ENCODE measurements at places on chromosomes 3 and 15.
A peak's percentile ranks its signal among the peaks of the same experiment; 100 is the strongest.

GRCh38 chr3:161403251-161403650, 31.9 kb upstream of the SPTSSB start:
- DNase-seq: no peak

DNA sequence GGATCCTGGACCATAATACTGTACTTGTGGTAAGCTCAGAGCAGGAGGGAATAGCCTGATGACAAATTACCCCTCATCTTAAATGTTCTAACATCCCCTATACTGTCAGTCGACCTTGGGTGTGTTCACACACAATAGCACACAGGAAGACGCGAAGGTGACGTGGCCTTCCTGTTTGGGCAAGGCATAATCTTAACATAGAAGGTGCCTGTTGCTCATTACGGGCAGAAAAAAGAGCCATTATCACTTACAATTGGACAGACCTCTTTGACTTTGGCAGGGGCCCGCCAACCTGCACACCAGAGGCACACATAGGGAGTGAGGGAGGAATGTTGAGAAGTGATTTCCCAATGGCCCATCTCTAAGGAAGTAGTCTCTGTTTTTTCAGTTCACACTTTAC, 144.2 kb downstream of the ANO10 start:
- DNase-seq: no peak

DNA sequence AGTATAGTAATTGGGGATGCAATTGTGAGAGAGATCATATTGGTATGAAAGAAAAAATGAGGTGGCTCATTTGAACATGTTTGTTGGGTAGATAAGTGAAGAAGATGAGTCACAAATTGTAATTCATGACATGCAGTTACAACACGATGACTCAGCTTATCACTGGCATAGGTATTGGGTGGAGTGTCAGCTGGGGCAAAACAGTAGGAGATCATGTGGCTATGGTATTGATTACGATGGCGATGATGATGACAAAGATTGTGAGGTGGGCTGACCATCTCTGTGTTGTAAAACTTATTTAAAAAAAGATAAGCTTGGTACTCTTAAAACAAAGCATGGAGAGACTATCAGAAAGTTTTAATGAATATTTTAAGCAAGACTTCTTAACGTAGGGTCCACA, 11.6 kb upstream of the DPH6 start:
- peak; percentile 95 for DNase-seq

GRCh38 chr15:94164202-94164807, 67.1 kb upstream of the MCTP2 start:
- peak; percentile 74 for DNase-seq

GRCh38 chr3:20245781-20246180, 59.8 kb upstream of the SGO1 start:
- DNase-seq: no peak

- DNase-seq: no peak
Observed at GRCh38 chr15:79560384-79560783, 128.2 kb downstream of the MINAR1 start.

DNA sequence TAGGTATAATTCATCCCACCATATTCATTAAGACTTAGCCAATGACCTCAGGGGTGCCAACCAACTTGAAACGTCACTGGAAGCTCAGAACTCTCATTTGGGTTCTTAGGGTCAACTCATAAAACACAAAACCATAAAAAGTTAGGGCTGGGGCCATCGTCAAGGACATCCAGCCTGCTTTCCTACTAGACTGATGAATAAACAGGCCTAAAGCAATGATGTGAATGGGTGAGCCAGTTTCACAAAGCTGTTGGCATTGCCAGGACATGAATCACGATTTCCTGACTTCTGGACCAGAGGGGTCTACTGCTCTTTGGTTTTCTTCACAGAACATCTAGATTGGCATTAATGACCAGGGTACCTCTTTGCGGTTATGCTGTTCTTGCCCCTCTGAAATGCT, 64.7 kb downstream of the EOMES start:
- DNase-seq: no peak

DNA sequence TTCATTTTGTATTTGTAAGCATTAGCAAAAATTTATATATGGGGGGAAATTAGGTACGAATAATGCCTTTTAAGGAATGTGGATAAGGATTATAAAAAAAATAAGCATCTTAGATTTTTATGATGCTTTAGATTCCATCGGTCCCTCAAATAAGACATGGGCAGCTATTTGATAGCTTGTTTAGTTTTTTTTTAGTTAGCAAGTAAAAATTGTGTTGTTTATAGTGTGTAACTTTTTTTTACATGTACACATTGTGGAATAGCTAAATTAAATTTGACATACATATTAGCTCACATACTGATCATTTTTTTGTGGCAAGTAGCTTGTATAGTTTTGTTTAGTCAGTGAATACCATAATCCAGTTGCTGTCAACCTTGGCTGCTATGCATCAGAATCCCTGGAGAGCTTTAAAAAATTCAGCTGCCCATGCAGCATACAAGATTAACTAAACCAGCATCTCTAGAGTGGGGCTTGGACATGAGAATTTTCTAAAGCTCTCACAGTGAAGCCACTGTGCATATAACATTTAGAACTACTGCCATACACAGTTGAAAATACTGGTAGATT, 53.9 kb downstream of the TMOD3 start:
- no peak for DNase-seq

DNA sequence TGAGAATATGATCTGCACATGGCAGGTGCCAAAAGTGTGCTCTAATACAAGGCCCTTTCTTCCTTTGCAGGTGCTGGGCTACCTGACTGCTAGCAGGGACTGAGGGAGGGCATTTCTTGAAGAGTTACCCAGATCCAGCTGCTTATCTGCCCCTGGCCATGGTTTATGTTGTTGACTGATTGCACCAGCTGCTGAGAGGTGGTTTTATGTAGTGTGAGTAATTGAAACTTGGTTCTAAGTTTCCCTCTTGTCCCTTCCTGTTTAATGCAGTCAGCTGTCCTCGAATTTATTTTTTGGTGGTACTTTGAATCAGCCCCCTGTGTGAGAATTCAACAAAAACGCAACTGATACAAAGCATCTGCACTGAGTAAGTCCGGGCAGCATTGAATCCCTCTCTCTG, 288.3 kb upstream of the C2CD4B start:
- DNase-seq: peak; percentile 90

- DNase-seq: no peak
Observed at GRCh38 chr3:113038328-113038727, 47.5 kb downstream of the GTPBP8 start.

DNA sequence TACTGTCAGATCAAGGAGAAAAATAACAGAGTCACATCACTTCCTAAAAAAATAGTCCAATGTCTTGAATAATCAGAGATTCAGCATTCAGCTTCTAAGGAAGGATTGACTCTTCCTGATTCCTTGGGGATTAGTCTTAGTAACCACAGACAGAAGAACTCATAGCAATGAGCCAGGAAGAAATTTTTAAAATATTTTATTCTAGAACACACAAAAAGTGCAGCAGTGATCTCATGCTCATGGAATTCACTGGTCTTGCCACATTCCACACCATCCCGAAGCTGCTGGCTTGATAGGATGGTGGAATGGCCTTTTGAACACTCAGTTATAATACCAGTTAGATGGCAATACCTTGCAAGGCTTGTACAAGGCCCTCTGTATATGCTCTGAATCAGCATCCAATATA, 43.0 kb upstream of the ABI3BP start:
- no peak for DNase-seq

DNA sequence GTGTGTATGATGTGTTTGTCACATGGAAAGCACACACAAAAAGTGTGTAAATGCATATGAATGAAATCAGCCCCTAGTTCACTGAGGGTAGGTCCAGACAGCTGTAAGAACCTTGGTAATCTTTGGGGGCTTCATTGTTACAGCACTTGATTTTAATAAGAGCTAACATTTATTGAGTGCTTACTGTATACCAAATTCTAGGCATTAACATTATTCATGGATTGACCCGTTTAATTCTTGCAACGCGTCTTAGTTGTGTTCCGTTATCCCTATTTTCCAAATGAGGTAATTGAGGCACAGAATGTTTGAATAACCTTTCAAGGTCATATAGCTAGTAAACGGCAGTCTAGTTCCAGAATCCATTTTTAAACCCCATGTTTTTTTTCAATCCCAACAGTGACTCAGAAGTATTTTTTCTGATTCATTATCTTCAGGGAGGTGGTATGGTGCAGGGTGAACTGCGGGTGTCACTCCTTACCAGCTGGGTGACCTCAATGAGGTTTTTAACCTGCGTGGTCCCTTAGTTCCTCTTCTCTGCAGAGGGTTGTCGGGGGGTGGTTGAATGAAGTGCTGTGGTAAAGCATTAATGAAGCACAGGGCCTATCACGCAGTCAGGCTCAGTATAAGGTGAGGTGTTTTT, 14.2 kb downstream of the RAB8B start:
- DNase-seq: peak; percentile 62

GRCh38 chr3:16448639-16449070, 64.8 kb downstream of the RFTN1 start:
- DNase-seq: no peak

DNA sequence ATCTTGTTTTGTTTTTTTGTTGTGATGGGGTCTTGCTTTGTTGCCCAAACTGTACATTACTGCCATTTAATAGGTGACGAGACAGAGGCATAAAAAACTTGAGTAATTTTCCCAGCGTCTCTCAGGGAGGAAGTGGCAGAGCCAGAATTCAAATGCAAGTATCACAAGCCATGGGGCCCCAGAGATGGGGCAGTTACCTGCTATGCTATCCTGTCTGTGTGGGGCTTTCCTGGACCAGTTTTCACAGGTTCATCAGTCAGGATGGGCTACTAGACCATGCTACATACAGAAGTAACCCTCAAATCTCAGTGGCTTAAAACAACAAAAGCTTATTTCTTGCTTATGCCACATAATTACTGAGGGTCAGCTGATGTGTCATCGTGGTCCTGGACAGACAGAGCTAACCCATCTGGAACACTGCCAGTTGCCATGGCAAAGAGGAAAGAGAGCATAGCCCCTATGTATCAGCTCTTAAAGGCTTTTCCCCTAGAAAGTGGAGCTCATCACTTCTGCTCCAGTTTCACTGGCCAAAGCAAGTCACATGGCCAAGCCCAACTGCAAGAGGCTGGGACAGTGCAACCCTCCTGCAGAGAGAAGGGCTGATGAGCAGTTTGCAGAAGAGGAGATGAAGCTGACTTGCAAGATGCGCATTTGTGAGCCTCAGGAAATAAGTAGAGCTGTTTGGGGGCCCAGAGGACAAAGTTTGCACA, 31.7 kb upstream of the SYNM start:
- no peak for DNase-seq

DNA sequence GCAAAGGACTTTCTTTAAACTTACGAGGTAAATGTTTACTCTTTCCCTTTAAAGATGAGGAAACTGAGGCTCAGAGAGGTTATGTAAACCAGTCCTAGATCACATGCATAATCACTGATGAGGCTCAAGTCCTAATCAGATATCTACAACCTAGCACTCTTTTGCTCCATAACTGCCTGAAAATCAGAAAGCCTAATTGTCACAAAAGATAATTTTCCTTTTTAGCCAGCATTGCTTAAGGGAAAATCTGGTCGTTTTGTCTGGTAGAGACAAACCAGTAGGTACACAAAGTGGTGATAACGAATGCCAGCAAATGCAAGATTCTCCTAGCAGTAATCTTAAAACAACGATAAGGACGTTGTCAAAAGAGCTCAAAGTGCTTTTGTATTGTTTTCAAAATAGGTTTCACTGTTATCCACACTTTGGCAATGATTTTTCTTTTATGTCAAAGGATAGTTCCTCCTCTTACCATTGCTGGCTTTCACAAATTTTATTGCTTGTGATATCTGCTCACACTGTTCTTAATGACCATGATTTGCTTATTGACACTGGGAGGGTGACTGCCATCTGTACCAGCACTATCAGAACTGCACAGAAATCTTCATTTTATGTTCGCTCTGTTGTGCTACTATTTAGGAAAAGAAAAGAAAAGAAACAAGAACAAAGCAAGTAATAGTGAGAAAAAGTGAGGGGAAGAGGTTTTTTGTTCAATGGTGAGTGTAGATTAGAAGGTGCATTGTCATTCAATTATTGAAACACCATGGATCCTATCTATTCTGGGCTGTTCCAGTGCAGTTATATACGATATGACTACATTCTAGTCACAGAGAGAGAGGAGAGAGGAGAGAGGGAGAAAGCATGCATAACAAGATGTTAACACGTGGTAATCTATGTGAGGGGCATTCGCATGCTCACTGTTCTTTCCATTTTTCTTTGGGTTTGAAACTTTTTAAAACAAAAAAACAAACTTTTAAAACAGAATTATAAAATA, 13.7 kb downstream of the IQCH start:
- DNase-seq: no peak

DNA sequence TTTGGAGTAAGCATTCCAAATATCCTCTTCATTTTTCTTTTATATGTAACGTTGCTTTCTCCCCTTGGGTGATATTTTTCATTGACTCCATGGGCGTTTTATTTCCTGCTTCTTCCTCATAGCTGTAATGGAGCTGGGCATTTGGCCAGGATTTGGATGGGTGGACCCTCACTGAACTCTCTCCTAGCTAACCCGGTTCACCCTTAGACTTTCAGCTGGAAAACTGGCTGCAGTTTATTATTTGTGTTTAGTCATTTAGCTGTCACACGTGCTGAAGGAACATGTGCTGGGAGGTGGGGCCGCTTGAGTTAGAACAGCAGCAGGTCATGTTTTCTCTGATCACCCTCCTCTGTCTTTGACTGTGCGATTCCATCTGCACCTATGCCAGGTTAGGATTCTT, 407.6 kb downstream of the ZIC1 start:
- DNase-seq: no peak

DNA sequence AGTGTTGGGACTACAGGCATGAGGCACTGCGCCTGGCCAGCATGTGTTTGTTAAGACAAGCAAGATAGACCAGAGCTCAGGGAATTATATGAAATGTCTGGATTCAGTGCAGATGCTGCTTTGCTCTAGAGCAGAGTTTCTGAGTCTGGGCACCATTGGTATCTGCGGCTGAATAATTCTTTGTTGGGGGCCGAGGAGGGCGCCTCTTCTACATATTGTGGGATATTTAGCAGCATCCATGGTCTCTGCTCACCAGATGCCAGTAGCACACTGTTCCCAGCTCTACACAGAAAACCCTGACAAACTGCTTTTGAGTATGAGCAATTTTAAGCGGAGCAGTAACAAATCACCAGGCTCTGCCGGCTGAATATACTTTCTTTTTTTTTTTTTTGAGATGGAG, 3.6 kb upstream of the LDHAL6B start:
- no peak for DNase-seq

GRCh38 chr3:66378256-66378655, 122.6 kb downstream of the LRIG1 start:
- DNase-seq: peak; percentile 14

- no peak for DNase-seq
Observed at GRCh38 chr3:38573556-38573955, 75.9 kb downstream of the SCN5A start.

DNA sequence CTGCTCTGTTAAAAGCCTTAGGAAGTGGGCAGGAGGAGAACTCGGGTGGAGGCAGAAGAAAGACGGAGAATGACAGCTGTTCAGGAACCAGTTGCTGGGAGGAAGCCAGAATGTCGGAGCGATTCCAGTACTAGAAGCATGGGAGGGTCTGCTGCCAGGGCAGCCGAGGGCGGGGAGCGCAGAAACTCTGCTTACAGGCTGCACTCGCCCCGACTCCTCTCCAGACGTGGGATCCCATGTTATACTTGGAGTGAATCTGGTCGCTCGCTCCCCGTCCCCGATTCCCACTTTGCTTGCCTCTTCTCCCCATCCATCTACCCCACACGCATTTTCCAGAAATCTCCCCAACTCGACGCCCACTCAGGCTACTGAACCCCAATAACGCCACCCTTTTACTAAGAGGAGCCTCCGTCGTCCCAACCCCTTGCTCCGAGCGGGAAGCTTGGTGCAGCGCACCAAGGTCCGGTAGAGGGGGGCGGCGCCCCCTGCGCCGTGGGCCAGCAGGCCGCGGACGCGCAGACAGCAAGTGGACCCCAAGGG, 665 bp downstream of the GATM start:
- no peak for DNase-seq

GRCh38 chr15:41950489-41950888, 21.9 kb downstream of the EHD4 start:
- no peak for DNase-seq
